Tibial artery (tissue), 4 donors: ENCODE measurements at places on chromosomes 2 and 18.
A peak's percentile ranks its signal among the peaks of the same experiment; 100 is the strongest.

- no peak for DNase-seq
- no peak overlapping the region for H3K27ac ChIP-seq
- H3K4me1 ChIP-seq: no peaks in the 10 kb centered on the region
- H3K27me3 ChIP-seq: no peaks in the 10 kb centered on the region
- no peak overlapping the region for H3K4me3 ChIP-seq
- no peaks in the 10 kb centered on the region for H3K36me3 ChIP-seq
These were observed 12.5 kb upstream of the RAB31 start for GRCh38 chr18:9695605-9696004.

DNA sequence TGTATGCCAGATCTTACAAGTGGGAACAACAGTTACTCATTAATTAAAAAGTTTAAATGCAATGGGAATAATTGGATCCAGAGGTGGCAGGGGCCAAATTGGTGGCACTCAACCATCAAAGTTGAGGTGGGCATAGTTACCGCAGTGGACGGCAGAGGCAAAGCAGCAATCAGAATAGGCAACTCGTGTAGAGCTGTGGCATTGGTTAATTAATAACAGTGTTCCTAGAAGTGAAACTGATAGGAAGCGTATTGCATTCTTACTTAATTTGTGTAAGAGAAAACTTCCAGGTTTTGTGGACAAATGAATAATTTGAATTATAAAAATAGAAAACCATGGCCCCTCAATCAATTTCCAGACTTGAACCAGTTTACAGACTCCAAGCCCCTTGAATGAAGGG, 1068.2 kb upstream of the ACVR2A start:
- no peaks in the 10 kb centered on the region for H3K4me1 ChIP-seq
- DNase-seq: no peak
- no peaks in the 10 kb centered on the region for H3K27me3 ChIP-seq
- H3K4me3 ChIP-seq: no peak overlapping the region
- H3K36me3 ChIP-seq: no peaks in the 10 kb centered on the region

DNA sequence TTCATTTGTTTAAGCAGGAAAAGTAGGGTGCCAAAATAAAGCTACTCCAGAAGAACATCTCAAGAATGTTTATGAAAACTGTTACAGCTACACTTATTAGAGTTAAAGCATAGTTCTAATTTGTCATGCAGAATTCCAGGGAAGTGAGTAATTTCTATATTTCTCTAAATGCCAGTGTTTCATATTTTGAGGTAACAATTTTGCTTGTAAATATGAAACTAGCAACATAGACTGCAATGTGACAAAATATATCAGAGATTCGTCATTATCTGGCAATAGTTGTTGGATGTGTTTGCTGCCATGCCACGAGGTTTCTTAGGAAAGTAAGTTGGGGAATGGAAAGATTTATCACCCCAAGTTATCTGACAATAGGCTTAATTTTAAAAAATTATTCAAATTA, 424.1 kb upstream of the ZEB2 start:
- no peaks in the 10 kb centered on the region for H3K36me3 ChIP-seq
- no peaks in the 10 kb centered on the region for H3K27me3 ChIP-seq
- peak overlapping the region; percentile 39 for H3K27ac ChIP-seq
- H3K4me1 ChIP-seq: peaks cover 22% of the 10 kb centered on the region

DNA sequence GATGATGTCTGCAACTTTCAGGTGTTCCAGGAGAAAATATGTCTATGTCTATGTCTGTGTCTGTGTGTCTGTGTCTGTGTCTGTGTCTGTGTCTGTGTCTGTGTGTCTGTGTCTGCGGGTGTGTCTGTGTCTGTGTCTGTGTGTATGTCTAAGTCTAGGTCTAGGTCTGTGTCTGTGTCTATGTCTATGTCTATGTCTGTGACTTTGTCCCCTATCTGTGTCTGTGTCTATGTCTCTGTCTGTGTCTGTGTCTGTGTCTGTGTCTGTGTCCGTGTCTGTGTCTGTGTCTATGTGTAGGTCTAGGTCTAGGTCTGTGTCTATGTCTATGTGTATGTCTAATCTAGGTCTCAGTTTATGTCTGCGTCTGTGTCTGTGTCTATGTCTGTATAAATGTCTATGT, 10.5 kb downstream of the IL1R2 start:
- H3K27me3 ChIP-seq: peaks cover 2% of the 10 kb centered on the region
- no peak overlapping the region for H3K27ac ChIP-seq
- H3K36me3 ChIP-seq: no peaks in the 10 kb centered on the region
- DNase-seq: no peak
- H3K4me1 ChIP-seq: no peaks in the 10 kb centered on the region

DNA sequence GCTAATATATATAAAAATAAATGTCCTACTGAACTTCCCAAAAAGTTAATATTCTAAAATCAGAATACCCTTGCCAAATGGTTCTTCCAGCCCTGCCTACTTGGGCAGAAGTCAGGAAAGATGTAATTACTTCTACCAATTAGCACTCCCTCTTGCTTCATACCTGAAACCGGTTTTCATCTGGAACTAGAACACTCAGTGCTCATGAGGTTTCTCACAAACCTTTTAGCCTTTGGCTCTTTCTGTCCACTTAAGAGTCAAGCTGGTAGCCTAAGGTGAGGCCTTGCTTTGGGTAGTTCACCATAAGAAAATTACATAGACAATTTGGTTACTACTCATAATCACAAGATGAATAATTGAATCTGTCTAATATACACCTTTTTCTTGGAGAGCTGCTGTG, 4.1 kb downstream of the DSG3 start:
- H3K36me3 ChIP-seq: no peaks in the 10 kb centered on the region
- no peaks in the 10 kb centered on the region for H3K4me1 ChIP-seq
- no peak overlapping the region for H3K27ac ChIP-seq

DNA sequence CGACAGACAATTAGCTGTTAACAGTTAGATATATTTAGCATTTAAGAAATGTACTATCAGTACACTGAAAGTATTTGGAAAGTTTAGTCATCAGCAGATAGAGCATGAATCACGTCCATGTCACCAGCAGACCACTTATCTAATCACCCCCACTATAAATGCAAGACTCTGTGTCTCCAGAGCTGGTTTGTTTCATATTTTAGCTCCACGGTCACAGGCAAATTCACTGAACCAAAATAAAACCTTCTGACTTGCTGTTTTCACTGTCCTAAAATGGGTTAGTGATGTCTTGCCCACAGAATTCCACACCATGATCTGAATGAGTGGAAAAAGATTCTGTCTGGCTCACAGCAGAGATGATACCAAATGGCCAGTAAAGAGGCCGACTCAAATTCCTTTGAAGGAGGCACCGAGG, 64.9 kb downstream of the CDH2 start:
- DNase-seq: no peak
- no peaks in the 10 kb centered on the region for H3K27me3 ChIP-seq
- no peak overlapping the region for H3K4me3 ChIP-seq
- H3K4me1 ChIP-seq: no peaks in the 10 kb centered on the region
- H3K27ac ChIP-seq: no peak overlapping the region

GRCh38 chr18:56756966-56757365, 105.8 kb downstream of the WDR7 start:
- H3K4me1 ChIP-seq: no peaks in the 10 kb centered on the region
- no peaks in the 10 kb centered on the region for H3K27me3 ChIP-seq
- peaks cover 6% of the 10 kb centered on the region for H3K36me3 ChIP-seq
- DNase-seq: peak; percentile 28
- H3K27ac ChIP-seq: no peak overlapping the region

GRCh38 chr2:109674894-109675534, 60.9 kb downstream of the SOWAHC start:
- no peaks in the 10 kb centered on the region for H3K4me1 ChIP-seq
- no peaks in the 10 kb centered on the region for H3K27me3 ChIP-seq

- no peak overlapping the region for H3K27ac ChIP-seq
- no peak overlapping the region for H3K4me3 ChIP-seq
These were observed 45.4 kb downstream of the SPRED2 start for GRCh38 chr2:65386989-65387388.

- no peak overlapping the region for H3K27ac ChIP-seq
- no peaks in the 10 kb centered on the region for H3K36me3 ChIP-seq
- H3K4me3 ChIP-seq: no peak overlapping the region
- no peaks in the 10 kb centered on the region for H3K4me1 ChIP-seq
- H3K27me3 ChIP-seq: no peaks in the 10 kb centered on the region
These were observed 52.6 kb upstream of the HS6ST1 start for GRCh38 chr2:128371248-128371630.

DNA sequence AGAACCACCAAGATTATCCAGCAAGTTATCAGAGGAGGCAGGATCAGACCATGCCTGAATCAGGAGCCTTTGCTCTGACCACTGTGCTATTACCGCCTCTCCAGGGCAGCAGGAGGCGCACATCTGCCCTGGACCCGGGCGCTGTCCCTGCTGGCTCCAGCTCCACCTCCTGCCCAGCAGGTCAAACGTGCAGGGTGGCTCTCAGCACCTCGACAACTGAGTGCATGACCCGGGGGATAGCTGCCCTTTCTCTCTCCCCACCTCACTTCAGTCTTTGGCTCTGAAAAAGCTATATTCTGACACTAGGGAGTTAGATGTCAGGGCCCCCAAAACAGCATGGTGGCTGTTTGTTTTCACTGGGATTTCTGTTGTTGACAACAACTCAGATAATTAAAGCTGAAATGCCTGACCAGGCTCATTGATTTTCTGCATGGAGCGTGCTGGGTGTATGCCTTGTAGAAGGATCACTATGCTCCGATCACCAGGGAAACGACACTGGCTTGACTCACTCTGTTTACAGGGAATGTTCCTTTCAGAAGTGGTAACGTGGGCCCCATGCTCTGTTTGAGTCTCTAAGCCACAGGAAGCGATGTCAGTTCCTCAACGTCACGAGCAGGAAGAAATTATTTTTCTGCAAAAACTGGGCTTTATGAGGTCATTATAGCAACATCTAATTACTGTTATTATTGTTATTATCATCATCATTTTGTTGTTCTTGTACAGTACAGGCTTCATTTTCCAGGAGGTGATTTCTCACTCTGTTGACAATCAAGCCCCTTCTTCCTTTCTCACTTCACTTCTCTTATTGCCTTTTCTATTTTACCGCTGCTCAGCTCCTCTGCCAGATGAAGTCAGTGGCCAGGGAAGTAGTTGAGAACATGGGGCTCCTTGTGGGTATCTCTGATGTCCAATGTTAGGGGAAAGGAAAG, 125.6 kb downstream of the PLB1 start:
- peak; percentile 97 for DNase-seq
- H3K4me3 ChIP-seq: no peak overlapping the region
- no peaks in the 10 kb centered on the region for H3K36me3 ChIP-seq
- no peaks in the 10 kb centered on the region for H3K27me3 ChIP-seq
- H3K27ac ChIP-seq: peak overlapping the region; percentile 98

DNA sequence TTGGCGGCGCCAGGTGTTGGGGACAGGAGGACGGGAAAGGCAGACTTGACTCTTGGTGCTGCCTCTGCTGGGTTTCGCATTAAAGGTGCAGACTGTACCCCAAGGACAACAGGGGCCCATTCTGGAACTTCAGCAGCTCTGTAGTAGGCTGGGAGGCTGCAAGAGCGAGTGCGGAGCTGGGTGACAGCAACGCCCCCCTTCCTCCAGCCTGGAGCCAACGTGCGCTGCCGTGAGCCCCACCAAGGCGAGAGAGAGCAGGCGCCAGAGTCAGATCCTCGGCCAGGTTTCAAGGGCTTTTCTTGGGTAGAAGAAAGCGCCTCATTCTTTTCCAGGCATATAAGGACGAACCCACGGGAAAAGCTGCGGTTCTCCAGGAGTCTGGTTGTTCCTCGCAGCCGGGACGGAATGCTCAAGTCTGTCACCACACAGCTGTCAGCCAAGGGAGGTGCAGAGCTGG, 1.9 kb downstream of the DOK6 start:
- peak overlapping the region; percentile 66 for H3K4me3 ChIP-seq
- H3K27me3 ChIP-seq: no peaks in the 10 kb centered on the region
- H3K4me1 ChIP-seq: peaks cover 5% of the 10 kb centered on the region

GRCh38 chr2:226728996-226729395, 70.6 kb downstream of the IRS1 start:
- no peak for DNase-seq
- peaks cover 5% of the 10 kb centered on the region for H3K4me1 ChIP-seq
- no peak overlapping the region for H3K27ac ChIP-seq
- H3K36me3 ChIP-seq: no peaks in the 10 kb centered on the region
- H3K4me3 ChIP-seq: no peak overlapping the region

DNA sequence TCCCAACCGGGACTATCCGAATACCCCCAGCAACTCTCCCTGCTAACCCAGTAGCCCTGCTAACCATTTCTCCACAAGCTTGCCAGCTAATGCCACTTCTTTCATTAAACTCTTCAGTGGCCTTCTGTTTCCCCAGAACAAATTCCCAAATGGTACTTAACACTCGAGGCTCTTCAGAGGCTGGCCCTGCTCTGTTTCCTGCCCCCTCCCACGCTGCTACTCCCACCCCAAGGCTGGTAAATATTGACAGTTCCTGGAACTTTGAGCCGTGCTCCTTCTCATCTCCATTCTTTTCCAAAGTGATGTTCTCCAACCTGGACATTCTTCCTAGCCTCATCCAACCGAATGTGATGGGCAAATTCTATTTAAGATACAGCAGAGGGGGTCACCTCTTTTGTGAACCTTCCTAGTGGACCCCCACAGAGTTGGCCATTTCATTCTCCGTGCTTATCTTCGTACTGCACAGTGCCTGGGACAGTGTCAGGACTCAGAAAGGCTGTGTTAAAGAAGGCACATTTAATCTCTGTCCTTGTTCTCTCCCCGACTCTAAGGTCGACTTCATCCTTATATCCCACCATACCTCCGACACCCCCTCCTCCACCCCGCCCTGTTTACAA, 3.2 kb upstream of the KIDINS220 start:
- no peak overlapping the region for H3K27ac ChIP-seq
- H3K4me1 ChIP-seq: no peaks in the 10 kb centered on the region
- no peaks in the 10 kb centered on the region for H3K36me3 ChIP-seq

- H3K36me3 ChIP-seq: no peaks in the 10 kb centered on the region
- no peak overlapping the region for H3K27ac ChIP-seq
- H3K27me3 ChIP-seq: no peaks in the 10 kb centered on the region
- H3K4me3 ChIP-seq: no peak overlapping the region
- H3K4me1 ChIP-seq: peaks cover 19% of the 10 kb centered on the region
These were observed 24.2 kb downstream of the CTIF start for GRCh38 chr18:48563027-48563426.

DNA sequence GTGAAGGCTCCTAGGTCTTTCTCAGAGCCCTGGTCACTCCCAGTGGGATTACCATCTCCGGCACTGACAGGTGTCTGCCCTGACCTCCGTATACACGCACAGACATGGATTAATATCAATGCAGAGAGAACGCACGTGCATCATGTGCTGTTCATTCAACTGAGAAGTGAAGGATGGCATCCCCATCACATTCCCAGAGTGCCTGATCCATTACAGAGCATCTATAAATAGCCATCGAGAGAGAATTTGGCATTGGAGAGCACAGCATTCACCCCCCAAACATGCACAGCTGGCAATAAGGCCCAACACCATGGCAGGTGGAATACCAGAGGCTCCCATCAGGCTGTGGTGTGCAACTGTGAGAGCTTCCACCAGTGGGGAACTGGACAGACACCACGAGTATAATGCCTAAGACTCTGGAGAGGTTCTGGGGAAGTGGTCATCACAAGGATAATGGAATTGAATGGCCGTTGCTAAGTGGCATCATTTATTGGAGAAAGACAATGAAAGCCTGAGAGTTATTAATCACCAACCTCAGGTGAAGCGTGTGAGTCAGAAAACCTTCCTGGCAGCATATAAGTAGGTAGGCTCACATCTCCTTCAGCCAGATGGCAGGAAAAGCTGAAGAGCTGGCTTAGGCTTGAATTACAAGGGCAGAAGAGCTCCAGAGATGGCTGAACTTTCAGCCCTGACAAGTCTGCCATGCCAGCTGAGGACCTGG, 244.5 kb upstream of the ID2 start:
- H3K4me1 ChIP-seq: no peaks in the 10 kb centered on the region
- H3K27me3 ChIP-seq: no peaks in the 10 kb centered on the region
- no peak for DNase-seq
- H3K4me3 ChIP-seq: no peak overlapping the region
- H3K36me3 ChIP-seq: no peaks in the 10 kb centered on the region
- no peak overlapping the region for H3K27ac ChIP-seq
